ENCODE measurements at places on chromosomes 3 and 15.

DNA sequence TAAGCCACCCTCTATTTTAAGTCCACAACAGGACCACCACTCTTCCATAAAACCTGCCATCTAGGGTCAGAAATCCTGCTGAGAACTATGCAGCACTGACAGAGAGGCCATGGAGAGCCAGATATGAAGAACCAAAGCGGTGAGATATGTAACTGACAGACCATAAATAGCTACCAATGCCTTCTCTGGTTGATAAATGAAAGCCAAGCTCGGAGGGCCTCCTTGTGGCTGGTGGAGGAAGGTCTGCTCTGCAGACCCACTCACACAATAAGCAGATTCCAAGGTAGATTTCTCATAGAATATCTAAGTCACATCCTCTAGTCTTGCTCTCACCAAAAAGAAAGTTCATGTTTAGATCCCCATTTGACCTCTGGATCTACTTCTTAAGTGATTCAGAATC, 38.9 kb downstream of the RYK start:
- DNase-seq, result no peak

DNA sequence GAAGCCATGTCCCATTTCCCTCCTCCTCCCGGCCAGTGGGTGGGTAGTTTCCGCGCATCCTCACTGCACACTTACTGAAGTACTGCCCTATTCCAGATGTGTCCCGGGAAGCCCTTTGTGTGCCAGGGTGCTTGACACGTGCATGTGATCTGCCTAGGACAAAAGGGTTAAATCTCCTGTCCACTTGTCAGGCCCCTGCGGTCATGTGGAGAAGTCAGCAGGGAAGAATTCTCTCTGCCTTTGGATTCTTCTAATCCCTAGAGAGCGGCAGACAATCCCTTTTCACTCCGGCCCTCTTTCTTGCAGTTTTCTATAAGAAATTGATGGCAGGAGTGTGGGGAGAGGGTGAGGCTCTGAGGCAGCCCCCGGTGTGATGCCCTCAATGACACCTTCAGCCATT, 19.8 kb downstream of the ST8SIA2 start:
- DNase-seq, result no peak

DNA sequence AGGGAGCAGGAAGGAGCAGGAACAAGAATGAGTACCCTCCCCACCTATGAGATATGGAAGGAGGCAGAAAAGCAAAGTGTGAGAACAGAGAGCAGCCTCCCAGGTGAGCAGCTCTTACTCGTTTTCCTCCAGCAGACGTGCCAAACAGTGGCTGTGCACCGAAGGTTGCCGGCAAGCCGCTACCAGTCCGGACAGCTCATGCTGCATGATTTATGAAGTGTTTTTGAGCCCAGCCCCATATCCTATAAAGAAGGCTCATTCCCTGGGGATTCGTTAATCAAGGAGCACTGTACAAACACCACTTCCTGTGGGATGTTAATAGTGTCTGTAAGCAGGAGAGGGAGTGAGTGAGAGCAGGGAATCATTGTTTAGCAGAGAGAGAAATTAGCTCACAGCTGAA, 118.3 kb upstream of the FOXB1 start:
- no peak for DNase-seq

DNA sequence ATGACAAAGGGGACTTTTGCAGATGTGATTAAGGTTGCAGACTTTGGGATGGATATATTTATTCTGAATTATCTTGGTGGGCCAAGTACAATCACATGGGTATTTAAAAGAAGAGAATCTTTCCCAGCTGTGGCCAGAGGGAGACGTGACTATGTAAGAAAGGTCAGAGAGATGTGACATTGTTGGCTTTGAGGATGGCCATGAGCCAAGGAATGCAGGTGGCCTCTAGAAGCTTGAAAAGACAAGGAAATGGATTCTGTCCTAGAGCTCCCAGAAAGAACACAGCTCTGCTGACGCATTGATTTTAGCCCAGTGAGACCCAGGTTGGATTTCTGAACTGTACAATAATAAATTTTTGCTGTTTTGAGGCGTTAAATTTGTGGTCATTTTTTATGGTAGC, 616.0 kb upstream of the TBL1XR1 start:
- no peak for DNase-seq

DNA sequence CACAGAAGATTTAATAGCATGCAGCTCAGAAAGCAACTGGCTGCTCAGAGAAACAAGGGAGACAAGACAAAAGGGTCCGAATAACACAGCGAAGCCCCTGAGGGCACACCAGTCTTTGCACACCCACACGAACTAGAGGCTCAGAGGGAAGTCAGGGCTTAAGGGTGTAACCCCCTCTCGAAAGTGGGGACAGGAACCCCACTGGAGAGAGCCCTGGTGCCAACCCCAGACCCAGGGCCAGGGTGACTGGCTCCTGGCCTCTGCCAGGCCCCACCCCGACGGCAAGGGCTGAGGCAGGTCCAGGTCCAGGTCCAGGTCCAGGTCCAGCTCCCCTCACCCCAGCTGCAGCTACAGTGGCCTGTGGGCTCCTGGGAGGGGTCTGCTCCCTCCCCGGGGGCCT, 10.5 kb upstream of the PRR23E start:
- no peak for DNase-seq

DNA sequence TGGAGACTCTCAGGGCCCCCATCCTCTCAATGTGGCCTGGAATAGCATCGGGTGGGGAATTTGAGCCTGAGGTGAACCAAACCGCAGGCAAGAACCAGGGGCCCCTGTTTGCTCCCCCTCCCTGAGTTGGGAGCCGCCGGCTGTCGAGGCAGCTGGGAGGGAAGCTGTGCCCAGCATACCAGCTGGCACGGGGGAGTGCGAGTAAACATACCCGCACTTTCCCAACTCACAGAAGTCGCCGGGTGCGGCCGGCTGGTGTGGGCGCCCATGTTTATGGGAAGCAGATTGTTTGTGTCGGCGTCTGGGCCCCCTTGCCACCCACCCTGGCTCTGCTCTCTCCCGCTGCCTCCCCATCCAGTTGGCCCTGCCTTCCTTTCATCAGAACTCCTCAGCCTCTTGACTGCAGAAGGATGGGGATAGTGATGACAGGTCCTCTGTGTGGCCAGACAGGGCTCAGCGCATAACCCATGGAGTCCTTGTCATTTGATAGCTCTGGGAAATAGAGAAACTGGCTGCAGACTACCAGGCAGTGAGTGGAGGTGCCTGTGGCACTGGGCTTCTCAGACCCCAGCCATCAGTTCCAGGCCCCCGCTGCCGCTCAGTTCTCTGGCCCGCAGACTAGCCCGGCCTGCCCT, 60.4 kb downstream of the CACNA2D2 start:
- no peak for DNase-seq

GRCh38 chr3:182182531-182182968, 470.8 kb downstream of the SOX2 start:
- DNase-seq, result no peak

- DNase-seq, result no peak
These were observed 43.5 kb upstream of the OSBPL11 start for GRCh38 chr3:125638799-125639198.

- no peak for DNase-seq
These were observed 157.3 kb upstream of the UBE2E1 start for GRCh38 chr3:23648326-23648995.

- no peak for DNase-seq
These were observed 361 bp upstream of the LCMT2 start for GRCh38 chr15:43330780-43331087.

Data from CD4-positive, alpha-beta T cell treated with Interferon gamma for 1 hour (primary cell).